Right lung (tissue), 10 donors: ENCODE measurements at places on chromosomes 4 and X.

DNA sequence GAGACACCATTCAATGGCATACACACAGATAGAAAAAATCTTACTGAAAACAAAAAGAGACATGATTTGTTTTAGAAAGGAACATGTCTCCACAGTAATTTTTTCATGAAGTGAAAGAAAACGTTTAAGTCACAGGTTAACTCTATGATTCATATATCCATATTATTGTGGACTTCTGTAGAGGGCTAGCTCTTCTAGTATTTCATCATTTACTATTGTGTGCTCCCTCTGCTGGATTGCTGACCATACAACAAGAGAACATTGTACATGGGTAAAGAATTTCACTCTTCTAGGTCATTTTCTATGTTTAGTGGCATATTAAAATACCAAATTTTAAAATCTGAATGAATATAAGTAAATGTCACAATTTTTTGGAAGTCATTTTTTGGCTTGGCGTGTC is 91.8 kb upstream of the POU3F4 start:
- DNase-seq: no peak

DNA sequence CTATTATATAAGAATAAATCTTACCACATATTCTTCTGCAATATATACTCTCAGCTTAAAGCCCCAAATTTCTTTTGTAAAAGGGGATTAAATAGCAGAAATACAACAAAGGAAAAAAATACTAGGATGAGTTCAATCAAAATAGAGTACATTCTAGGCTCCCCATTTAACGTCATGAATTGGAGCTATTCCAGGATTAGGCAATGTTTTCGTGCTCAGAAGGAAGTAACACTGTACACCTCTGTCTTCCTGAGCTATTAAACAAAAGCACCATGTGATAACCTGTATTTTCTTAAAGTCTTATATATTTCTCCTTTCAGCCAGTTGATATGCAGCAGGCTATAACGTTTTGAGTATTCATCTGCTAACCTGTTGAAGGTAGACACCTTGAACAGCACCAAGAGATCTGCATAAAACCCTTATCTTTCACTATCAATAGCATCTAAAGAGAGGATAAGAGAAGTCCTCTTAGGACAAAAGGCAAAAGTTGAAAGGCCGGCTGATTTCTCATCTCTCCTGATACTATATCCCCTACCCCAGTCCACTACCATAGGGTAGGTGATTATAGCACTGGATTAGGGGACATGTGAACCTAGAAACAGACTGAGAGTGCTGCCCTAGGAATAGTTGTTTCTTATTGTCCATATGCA is 31.5 kb downstream of the TEC start:
- DNase-seq: peak; percentile 37

GRCh38 chr4:88786011-88786410 is 88.4 kb upstream of the NAP1L5 start:
- no peak for DNase-seq

- no peak for DNase-seq
Measured at GRCh38 chr4:141458501-141458900, 177.9 kb upstream of the IL15 start.

- no peak for DNase-seq
Measured at GRCh38 chr4:839675-840443, 13.9 kb upstream of the CPLX1 start.

GRCh38 chr4:8278009-8278395 is 8.4 kb downstream of the HTRA3 start:
- no peak for DNase-seq

DNA sequence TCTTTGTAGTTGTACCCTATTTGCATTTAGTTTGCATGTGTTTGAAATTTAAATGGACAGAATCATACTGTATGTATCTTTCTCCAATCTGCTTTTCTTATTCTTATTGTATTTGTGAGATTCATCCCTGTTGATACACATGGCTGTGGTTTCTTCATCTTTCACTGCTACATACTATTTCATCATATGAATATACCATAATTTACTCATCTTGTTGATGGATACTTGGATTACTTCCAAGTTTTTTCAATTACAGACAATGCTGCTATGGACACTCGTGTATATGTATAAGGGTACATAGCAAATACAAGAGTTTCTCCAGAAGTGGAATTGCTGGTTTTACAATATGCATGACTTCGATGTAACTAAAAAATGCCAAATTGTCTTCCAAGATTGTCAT is 11.8 kb upstream of the KLHL8 start:
- DNase-seq: no peak

DNA sequence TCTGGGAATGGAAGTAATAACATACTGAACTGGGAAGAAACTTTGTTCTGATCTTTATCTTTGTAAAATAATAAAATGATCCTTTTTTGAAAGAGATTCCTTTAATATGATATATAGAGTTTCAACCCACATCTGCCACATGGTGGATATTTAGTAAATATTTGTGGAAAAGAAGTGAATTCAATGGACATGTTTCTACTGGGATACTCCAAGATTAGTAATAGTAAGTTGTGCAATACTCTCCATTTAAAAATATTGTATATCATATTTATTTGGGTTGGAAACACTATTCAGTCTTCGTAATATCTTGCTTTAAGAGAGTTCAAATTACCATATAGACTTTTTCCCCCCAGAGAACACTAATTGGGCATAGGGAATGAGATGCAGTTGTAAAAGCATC is 17.8 kb upstream of the ARSJ start:
- no peak for DNase-seq

DNA sequence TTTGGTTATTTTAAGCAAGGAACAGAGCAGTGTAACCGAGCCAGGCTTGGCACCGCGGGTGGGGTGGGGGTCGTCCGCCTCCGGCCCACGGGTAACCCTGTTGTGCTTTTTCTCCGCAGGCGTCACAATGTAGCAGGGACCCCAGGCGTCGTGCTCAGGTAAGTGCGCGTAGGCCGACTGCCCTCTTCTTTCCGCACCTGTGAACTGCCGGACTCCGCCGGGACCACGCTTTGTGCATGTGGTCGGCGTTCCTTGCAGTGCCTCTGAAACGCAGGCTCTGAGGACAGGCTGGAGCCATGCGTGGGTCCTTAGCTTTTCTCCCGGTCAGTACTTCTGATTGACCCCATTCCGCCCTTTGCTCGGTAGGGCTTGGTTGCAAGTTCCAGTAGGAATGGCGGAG is 24.9 kb downstream of the PCGF3 start:
- no peak for DNase-seq

DNA sequence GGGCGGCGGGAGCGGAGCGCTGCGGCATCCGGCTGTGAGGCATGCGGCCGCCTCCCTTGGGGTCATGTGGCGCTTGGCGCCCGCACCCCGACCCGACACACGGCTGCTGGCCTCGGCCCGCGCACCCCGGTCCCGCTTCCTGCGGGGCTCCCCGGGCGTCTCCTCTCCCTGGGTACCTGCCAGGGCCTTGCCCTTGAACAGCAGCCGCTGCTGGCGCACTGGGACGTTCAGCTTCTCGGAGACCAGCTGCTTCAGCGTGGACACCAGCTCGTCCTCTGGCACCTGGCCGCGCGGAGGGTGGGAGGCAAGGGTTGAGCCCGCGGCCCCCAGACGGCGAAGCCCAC is 391 bp downstream of the UBL4A start:
- DNase-seq: no peak

DNA sequence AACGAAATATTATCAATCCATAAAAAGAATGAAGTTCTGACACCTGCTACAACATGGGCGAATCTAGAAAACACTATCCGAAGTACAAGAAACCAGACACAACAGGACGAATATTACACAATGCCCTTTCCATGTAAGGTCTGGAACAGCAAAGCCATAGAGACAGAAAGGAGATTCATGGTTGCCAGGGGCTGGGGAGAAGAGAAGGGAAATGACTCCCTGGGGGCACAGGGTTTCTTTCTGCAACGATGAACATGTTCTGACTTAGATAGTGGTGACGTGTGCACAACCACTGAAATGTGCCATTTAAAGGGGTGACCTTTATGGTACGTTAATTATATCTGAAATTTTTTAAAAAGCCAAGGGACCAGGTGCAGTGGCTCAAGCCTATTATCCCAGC is 28.3 kb downstream of the GPR143 start:
- DNase-seq: no peak

GRCh38 chr4:69075061-69075792 is 21.0 kb upstream of the UGT2B7 start:
- no peak for DNase-seq
